GM20000 (cell line): ENCODE measurements at places on chromosomes 1 and 21.

- DNase-seq = no peak
Observed at GRCh38 chr1:2374252-2375155, 16.9 kb downstream of the MORN1 start.

- no peak for DNase-seq
Observed at GRCh38 chr1:3004285-3005205, 16.7 kb upstream of the ACTRT2 start.

DNA sequence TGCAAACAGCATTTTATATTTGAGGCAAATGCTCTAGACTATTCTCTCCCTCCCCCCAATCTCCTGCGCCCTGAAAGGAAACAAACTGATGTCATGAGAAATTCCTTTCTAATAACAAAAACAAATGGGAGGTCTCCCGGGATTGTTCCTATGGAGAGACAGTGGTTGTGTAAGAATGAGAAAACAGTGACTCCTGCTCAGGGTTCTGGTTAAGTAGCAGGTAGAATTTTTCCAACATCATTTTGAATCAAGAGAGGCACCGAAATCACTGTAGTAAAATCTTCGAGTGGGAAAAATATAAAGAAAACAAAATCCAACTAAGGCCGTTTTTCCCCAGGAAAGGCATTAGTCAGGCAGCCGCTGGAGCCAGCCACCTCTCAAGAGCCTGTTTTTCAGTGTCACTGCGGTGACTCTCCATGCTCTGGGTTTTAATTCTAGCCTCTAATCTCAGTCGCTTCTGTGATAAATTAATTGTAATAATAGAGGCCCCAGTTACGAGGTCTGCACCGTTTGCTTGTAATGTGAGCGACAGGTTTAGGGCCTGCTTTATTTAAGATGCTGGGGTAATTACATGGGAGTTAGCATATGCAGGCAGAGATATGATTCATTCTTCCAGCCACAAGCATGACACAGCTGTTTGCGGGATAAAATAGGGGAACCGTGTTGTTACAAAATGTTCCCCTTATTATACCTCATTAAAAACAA lies 80.3 kb downstream of the RNF220 start:
- no peak for DNase-seq

- peak; percentile 86 for DNase-seq
Observed at GRCh38 chr1:155184835-155185782, 11.5 kb downstream of the TRIM46 start.

GRCh38 chr1:74333244-74333643 lies 98.1 kb downstream of the TNNI3K start:
- DNase-seq = no peak
